ENCODE measurements at places on chromosomes 6 and 20. TPM values are rescaled to one million over a fixed set of nuclear protein-coding genes. Genes with fewer than 3 reads are reported as not detected.

The SLX4IP gene
- total RNA-seq = 11.2 TPM

The HMGCLL1 gene
- 2.4 TPM for total RNA-seq

GRCh38 chr6:25944688-25945574 is 14.4 kb upstream of the SLC17A2 start:
- no peak for DNase-seq
- no peaks in the 10 kb centered on the region for H3K4me1 ChIP-seq

DNA sequence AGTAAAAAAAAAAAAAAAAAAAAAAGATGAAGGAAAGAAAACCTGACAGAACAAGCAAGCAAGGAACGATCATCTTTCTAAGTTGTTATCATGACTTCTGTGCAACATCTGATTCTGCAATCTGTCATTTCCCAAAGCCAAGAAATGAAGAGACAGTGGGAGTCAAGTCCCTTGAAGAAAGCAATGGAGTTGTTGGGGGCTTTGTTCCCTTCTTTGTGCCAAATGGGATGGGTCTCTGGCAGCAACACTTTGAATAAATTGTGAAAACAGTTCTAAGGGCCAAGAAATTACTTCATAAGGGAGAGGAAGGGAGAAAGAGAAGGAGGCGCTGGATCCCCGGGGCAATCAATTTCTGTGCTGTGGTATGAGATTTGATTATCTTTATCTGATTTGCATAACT is 33.3 kb upstream of the RSPO3 start:
- no peak for DNase-seq
- peaks cover 12% of the 10 kb centered on the region for H3K4me1 ChIP-seq
- H3K4me3 ChIP-seq = no peak overlapping the region
- H3K36me3 ChIP-seq = no peaks in the 10 kb centered on the region

- no peaks in the 10 kb centered on the region for H3K36me3 ChIP-seq
- H3K4me1 ChIP-seq = peaks cover 12% of the 10 kb centered on the region
- DNase-seq = no peak
- H3K27ac ChIP-seq = no peak overlapping the region
- H3K27me3 ChIP-seq = no peaks in the 10 kb centered on the region
- H3K4me3 ChIP-seq = no peak overlapping the region
These were observed 16.5 kb downstream of the SMLR1 start for GRCh38 chr6:130843575-130844320.

GRCh38 chr6:11196511-11197174 is 35.8 kb downstream of the NEDD9 start:
- H3K36me3 ChIP-seq = peaks cover 35% of the 10 kb centered on the region
- peak overlapping the region; percentile 1 for H3K4me3 ChIP-seq
- peaks cover 45% of the 10 kb centered on the region for H3K4me1 ChIP-seq
- peak overlapping the region; percentile 96 for H3K27ac ChIP-seq

The SMOC2 gene
- 4.8 TPM for total RNA-seq

DNA sequence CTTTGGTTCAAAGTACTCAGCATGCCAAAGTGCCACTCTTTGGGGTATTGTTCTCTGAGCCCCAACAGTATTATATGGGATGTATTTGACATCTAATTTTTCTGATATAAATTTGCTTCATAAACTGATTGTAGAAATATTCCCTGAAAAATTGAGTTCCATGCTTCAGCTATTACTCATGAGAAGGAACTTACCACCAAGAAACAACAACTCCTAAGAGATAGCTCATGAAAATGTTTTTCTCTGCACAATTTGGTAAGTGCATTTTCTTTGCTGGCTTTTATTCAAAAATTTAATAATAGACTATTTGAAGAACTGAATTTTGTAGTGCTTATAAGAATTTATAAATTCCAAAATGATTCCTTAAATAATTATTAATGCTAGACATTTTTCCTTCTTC is 12.8 kb upstream of the TPD52L1 start:
- peaks cover 9% of the 10 kb centered on the region for H3K36me3 ChIP-seq
- peaks cover 8% of the 10 kb centered on the region for H3K4me1 ChIP-seq
- H3K4me3 ChIP-seq = no peak overlapping the region

DNA sequence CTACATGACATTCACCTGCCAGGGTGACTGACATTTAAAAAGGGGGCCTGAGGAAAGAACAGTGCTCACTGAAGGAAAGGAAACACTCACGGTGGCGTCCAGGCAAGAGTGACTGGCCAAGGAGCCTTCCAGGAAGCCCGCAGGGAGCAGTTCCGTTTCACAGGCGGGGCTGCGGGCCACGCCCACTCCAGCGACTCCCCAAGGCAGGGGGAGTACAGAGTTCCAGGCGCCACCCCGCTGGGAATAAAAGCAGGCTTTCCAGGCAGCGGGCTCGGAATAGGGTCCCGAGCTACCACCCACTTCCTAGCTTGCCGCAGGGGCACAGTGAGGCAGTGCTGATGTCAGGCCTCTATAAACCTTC is 34.2 kb downstream of the PKIG start:
- no peak overlapping the region for H3K4me3 ChIP-seq
- H3K27me3 ChIP-seq = no peaks in the 10 kb centered on the region
- H3K4me1 ChIP-seq = no peaks in the 10 kb centered on the region
- H3K36me3 ChIP-seq = peaks cover 55% of the 10 kb centered on the region
- no peak for DNase-seq

DNA sequence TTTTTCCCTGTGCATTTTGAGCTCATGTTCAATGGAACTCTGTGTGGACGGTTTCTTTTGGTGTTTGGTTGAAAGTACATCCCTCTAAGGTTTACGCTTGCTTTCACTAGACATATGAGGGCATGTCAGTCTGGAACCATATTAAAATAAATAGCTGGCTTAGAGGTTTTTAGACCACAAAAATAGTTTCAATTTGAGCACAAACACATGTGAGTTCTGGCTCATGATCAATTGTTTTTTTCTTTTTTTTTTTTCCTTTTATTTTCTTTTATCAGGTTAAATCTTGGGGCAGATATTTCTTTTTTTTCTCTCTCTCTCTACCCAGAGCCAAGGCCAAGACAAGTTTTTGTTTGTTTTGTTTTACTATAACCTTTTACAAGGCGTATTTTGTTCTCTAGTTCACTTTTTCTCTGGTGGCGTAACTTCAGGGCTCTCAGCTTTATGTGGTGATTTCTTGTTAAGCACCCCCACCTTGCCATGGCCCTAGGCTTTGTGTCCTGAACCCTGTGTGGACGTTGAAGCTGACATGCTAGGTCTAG is 92.9 kb downstream of the SHLD1 start:
- H3K27ac ChIP-seq = peak overlapping the region; percentile 74
- H3K27me3 ChIP-seq = no peaks in the 10 kb centered on the region
- peaks cover 49% of the 10 kb centered on the region for H3K4me1 ChIP-seq
- H3K4me3 ChIP-seq = no peak overlapping the region

The PKIG gene
- total RNA-seq = 50.4 TPM

DNA sequence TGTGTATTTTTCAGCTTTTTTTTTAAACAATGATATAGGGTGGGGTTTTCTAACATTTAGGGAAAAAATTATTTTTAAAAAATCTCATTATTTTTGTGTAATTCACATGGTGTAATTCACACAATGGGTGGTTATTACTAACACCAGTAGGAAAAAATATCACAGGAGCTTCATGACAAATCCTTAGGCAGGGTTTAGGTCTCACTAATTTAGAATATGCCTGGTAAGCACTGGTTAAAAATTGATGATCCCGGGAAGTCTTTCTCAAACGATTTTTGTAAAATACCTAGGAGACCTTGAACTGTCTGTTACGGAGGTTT is 29.5 kb upstream of the ZNF217 start:
- no peak for DNase-seq
- peak overlapping the region; percentile 63 for H3K4me3 ChIP-seq
- H3K27ac ChIP-seq = peak overlapping the region; percentile 97
- no peaks in the 10 kb centered on the region for H3K27me3 ChIP-seq

GRCh38 chr20:52434041-52434425 is 242.5 kb upstream of the ZFP64 start:
- peaks cover 7% of the 10 kb centered on the region for H3K27me3 ChIP-seq
- no peaks in the 10 kb centered on the region for H3K4me1 ChIP-seq
- no peak overlapping the region for H3K4me3 ChIP-seq
- no peak for DNase-seq

GRCh38 chr20:59790346-59790745 is 143.1 kb downstream of the SYCP2 start:
- H3K27ac ChIP-seq = no peak overlapping the region
- peaks cover 40% of the 10 kb centered on the region for H3K27me3 ChIP-seq
- DNase-seq = peak; percentile 6
- no peaks in the 10 kb centered on the region for H3K4me1 ChIP-seq

The HTR1E gene
- total RNA-seq = 0.82 TPM

DNA sequence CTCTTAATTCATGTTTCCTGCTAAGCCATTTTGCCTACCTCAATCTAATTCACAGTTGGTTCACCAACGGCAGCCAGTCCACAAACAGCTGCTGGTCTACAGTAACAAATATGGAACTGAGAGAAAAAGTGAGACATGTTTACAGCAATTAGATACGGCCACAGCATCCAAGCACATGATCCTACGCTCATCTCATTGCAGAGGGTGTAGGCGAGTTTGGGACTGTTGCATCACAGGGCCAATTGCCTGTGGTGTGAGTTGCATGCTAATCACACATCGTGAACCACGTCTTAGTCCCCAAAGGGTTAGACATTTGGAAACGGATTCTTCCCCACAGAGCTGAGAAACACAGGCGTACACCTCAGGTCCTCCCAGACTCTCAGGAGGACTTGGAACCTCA is 166.9 kb downstream of the EYA2 start:
- no peak overlapping the region for H3K4me3 ChIP-seq
- H3K27ac ChIP-seq = peak overlapping the region; percentile 67
- peaks cover 11% of the 10 kb centered on the region for H3K4me1 ChIP-seq

- H3K4me1 ChIP-seq = no peaks in the 10 kb centered on the region
- peaks cover 47% of the 10 kb centered on the region for H3K36me3 ChIP-seq
- H3K4me3 ChIP-seq = no peak overlapping the region
- no peak overlapping the region for H3K27ac ChIP-seq
- H3K27me3 ChIP-seq = no peaks in the 10 kb centered on the region
These were observed 208.1 kb downstream of the UTRN start for GRCh38 chr6:144493035-144493910.

The LHFPL5 gene
- not detected for total RNA-seq

GRCh38 chr6:147852772-147853171 is 344.3 kb downstream of the SAMD5 start:
- H3K27me3 ChIP-seq = no peaks in the 10 kb centered on the region
- H3K27ac ChIP-seq = no peak overlapping the region

DNA sequence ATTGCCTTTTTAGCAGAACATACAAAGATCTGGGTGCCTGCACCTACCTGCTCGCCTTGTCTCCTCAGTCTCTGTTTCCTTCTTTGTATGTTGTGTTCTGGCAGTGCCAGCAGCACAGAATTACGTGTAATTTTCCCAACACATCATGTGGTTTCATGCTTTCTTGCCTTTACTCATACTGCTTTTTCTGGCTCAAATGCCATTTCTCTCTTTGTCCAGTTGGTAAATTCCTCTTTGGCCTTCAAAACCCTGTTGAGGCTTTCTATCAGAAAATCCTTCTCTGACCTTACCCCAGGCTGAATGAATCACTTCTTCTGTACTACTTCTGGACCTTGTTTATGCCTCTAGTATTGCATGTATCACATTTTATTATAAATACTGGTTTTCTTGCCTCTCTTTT is 31.8 kb downstream of the L3MBTL3 start:
- peaks cover 10% of the 10 kb centered on the region for H3K4me1 ChIP-seq
- no peaks in the 10 kb centered on the region for H3K27me3 ChIP-seq
- DNase-seq = no peak
- H3K27ac ChIP-seq = no peak overlapping the region

The TMEM74B gene
- total RNA-seq = 1.1 TPM
